GM23248 (cell line): ENCODE measurements at places on chromosomes 13 and 19. TPM values are rescaled to one million over a fixed set of nuclear protein-coding genes. Genes with fewer than 3 reads are reported as not detected.

GRCh38 chr13:97982286-97982685 lies 28.8 kb downstream of the IPO5 start:
- DNase-seq: peak; percentile 43

GRCh38 chr19:35000647-35001501 lies 751 bp downstream of the GRAMD1A start:
- DNase-seq: peak; percentile 62

- DNase-seq: peak; percentile 97
These were observed 41.9 kb downstream of the ADPRHL1 start for GRCh38 chr13:113411216-113412023.

THSD1 gene
- 11.5 and 12.0 TPM in 2 replicates for polyA plus RNA-seq

DNA sequence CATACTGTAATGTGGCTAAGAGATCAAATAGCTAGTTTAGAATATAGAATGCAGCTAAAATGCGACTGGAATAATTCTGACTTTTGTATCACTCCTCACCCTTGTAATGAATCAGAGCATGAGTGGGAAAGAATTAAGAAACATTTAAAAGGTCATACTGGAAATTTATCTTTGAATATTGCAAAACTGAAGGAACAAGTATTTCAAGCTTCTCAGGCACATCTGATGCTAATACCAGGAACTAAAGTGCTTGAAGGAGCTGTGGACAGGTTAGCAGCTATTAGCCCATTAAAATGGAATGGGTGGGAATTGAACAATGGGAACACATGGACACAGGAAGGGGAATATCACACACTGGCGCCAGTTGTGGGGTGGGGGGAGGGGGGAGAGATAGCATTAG lies 144.2 kb upstream of the ZNF91 start:
- no peak for DNase-seq

DNA sequence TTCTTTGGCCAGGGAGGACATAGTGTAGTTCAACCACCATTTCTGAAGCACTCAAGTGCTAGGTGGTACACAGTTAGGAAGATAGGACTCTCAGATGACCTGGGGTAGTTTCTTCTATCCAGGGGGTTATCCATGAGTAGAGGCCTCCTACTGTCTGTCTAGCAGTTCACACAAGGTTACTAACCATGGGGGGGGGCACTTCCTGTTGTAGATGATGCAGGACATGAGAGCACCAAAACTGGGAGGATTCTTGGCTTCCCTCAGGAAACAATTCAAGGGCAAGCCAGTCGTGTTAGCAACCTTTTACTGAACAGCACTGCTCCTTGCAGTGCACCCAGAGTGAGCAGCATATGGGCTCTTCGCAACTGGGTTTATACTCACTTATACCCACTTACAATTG lies 8.9 kb upstream of the TPP2 start:
- no peak for DNase-seq

- peak; percentile 76 for DNase-seq
These were observed 548.6 kb upstream of the SLITRK5 start for GRCh38 chr13:87122551-87122950.

GRCh38 chr13:33677215-33677614 lies 140.7 kb upstream of the RFC3 start:
- DNase-seq: no peak

GRCh38 chr13:99984461-99985240 lies 3.1 kb downstream of the ZIC2 start:
- no peak for DNase-seq

DNA sequence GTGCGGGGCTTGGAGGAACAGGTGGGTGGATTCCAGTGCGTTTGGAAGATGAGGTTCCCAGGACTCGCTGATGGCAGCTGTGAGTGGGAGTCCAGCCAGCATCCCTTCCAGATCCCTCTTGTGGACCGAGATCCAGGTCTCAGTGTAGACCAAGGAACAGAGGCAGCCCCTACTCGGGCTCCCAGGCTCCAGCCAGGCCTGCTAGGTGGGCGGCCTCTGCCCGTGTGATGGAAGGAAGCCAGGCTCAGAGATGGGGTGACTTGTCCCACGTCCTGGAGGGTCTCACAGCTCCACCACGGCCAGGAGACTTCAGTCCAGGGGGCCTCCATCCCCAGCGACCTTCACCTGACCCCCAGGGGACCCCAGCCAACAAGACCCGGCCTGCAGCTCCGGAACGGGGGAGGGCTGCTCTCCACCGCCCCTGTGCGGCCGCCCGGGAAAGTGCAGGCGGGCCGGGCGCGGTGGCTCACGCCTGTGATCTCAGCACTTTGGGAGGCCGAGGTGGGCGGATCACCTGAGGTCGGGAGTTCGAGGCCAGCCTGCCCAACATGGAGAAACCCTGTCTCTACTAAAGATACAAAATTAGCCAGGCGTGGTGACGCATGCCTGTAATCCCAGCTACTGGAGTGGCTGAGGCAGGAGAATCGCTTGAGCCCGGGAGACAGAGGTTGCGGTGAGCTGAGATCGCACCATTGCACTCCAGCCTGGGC lies 729 bp upstream of the MADCAM1 start:
- DNase-seq: peak; percentile 61

- no peak for DNase-seq
These were observed 22.4 kb upstream of the MATK start for GRCh38 chr19:3808420-3809143.
